ENCODE measurements at places on chromosomes 6 and 20.

- DNase-seq = no peak
These were observed 103.8 kb upstream of the FAM184A start for GRCh38 chr6:119182216-119182803.

GRCh38 chr20:31707994-31708735 is 14.5 kb downstream of the BCL2L1 start:
- peak; percentile 71 for DNase-seq

GRCh38 chr6:164195942-164196281 is 781.4 kb downstream of the QKI start:
- DNase-seq = no peak

- no peak for DNase-seq
These were observed 72.2 kb downstream of the CDH26 start for GRCh38 chr20:60030471-60030870.

DNA sequence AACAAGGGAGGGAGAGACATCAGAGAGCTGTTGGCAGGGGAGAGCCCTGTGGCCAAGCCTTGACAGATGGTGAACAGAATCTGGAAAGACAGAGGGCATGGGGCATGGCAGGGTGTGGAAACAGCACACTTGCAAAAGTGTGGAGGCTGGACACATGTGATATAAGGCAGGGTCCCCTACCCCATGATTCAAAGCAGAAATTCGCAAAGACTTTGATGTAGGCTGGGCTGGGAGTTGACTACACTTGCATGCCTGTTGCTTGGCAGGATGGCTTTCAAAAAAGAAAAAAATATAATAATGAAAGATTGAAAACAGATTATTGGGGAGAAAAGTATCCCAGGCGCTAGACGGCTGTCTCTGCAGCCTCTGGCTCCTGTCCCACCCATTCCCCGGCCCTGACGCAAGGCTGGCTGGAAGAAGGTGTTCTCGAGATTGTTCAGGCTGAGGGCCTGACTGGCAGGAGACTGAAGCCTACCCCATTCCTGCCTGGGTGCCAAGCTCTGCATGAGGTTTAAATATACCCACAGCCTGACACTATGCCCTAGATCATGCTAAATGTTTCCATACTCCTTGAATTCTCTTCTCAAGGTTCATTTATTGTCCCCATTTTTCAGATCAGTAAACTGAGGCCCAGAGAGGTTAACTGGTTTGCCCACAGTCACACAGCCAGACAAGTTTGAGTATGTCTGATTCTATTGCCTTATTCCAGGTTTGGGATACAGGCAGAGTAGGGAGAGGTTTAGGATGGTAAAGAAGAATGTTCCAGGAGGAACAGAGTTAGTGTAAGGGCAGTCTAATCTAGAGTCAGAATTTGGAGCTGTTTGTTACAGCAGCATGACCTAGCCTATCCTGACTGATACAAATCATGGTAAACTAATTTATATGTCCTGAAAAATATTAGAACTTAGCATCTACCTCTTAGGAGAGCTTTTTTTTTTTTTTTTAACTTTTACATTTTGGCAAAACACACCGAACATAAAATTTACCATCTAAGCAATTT is 23.4 kb upstream of the CCN5 start:
- DNase-seq = no peak

DNA sequence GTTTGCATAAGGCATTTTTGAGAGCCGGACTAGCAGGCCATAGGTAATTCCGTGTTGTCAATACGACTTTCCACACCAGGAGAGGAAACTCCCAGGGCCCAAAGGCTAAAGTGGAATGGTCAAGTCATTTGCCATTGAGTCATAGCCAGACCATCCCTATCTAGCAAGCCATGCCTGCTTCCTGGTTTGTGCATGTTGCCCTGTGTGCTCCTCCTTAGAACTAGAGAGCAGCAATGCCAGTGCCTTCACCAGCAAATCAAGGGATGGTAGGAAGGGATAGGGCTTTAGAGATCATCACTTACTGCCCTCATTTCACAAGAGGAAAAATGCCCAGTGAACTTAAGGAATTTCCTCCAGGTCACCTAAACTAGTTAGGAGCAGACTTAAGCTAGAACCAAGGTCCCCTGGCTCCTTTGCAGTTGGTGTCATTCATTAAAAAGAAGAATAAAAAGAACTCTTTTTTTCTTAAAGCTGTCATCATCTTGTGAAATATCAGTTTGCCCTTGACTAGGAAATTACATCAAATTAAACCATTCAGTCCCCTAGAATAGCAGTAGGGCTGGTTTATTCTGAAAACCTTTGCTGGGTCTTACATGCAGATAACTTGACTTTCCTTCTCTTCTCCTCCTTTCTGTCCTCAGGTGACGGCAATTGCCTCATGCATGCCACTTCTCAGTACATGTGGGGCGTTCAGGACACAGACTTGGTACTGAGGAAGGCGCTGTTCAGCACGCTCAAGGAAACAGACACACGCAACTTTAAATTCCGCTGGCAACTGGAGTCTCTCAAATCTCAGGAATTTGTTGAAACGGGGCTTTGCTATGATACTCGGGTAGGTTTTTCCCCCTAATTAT is 7.4 kb downstream of the TNFAIP3 start:
- DNase-seq = no peak

DNA sequence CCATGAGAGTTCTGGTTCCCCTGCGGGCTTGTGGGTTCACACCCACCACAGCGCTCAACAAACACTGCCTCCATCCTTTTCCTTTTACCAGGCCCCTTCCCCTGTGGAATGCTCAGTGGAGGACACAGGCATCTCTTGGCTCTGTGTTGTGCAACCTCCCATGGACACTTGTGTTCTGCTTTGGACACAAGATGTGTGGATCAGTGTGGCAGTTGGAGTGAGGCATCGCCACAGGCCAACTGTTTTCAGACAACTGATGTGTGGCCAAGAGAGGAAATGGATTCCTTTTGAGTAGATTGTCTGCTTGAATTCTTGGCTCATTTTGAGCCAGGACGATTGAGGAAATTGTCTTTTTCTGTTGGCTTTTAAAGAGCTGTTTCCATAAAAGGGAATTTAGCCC is 26.8 kb downstream of the CST8 start:
- DNase-seq = no peak

DNA sequence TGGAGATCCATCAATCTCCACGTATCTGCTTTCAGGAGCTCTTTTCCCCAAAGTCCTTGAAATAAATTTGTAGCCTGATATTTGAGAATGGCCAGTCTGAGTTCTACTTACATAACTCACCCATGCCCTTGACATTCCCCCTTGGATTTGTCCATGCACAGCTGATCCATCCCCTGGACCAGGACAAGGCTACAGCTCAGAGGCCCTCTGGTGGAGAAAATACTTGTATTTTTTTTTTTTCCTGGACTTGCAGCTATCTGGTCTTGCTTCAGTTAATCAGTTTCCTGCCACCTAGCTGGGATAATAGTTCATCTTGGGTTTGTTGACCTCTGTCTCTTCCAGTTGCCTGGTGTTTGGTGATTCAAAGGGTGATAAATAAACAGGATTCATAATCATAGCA is 467.6 kb downstream of the DHX35 start:
- DNase-seq = no peak

GRCh38 chr6:111793711-111794111 is 79.5 kb downstream of the FYN start:
- peak; percentile 86 for DNase-seq

DNA sequence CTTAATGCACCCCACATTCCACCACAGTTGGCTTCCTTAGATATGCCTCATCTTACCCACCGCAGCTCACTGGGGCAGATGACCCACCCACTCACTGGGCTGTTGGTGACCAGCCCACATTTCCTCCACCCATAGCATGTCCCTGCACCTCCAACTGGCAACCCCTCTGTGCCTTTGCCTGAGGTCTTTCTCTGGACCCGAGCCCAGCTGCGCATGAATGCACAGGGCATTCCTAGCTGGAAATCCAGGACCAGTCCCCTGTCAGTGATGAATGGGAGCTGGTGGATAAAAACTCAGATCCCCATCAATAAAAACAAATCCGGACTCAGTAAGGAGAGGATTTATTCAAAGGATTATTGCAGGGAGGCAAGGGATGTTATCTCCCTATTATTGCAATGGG is 75.0 kb downstream of the ISM1 start:
- DNase-seq = no peak

- DNase-seq = no peak
These were observed 108.8 kb downstream of the TIAM2 start for GRCh38 chr6:155103816-155104366.

- DNase-seq = no peak
These were observed 192.4 kb downstream of the BMP2 start for GRCh38 chr20:6959900-6960312.

DNA sequence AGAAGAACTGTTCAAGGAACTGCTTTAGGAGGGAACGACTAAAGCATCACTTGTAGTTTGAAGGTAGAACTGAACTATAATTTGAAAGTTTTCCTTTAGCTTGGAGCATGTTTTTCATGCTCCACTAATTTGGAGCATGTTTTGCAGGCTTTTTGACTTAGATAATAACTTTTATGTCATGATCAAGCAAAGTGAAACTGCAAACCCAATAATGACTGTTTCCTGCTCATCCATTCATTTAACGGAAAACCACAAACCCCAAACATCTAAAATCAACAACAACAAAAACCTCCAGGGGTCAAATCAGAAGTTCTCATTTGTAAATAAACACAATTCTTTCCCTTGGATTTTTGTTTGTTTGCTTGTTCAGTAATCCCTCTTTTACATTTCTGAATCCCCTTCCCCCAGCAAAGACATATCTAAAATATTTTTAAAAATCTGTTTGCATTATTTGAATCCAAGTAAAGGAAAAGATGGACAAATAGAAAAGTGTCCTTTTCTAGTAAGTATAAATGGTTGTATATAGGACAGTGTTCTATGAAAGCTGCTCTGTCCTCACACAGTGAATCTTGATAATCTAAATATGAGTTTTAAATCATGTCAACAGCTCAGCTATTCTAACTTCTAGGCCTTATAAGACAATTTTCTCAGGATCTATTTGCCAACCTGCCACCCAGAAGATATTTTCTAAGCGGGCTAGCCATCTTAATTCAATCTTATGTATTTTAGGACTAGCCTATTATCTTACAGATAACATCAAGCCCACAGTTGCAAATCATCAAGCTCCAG is 2.6 kb downstream of the SIM1 start:
- DNase-seq = no peak

GRCh38 chr20:12044969-12045368 is 127.3 kb downstream of the BTBD3 start:
- no peak for DNase-seq
